ENCODE measurements at places on chromosomes 2 and 18.

- no peak for DNase-seq
Measured at GRCh38 chr2:168698969-168699368, 103.5 kb upstream of the NOSTRIN start.

- DNase-seq: no peak
Measured at GRCh38 chr2:144972676-144973075, 452.8 kb upstream of the ZEB2 start.

DNA sequence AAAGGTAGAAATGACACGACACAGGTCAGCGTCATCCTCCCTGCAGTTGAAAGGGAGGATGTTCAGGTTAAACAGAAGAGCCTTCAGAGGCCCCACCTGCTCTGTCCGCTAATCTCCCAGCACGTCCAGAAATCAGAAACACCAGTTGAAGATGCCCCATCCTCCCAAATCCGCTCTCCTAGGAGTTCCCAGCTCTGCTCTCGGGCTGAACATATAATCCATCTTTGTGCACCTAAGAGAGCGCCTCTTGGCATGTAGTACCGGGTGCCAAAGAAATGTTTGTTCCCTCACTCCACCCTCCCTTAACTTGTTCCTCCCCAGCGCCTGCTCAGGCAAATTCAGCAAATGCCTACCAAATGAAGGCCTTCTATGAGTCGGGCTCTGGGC is 145.2 kb upstream of the SMAD2 start:
- DNase-seq: no peak

- no peak for DNase-seq
Measured at GRCh38 chr2:136019306-136019705, 33.9 kb upstream of the DARS1 start.

- DNase-seq: no peak
Measured at GRCh38 chr2:65366595-65367125, 65.7 kb downstream of the SPRED2 start.

GRCh38 chr18:9991011-9992000 is 77.5 kb downstream of the VAPA start:
- no peak for DNase-seq

DNA sequence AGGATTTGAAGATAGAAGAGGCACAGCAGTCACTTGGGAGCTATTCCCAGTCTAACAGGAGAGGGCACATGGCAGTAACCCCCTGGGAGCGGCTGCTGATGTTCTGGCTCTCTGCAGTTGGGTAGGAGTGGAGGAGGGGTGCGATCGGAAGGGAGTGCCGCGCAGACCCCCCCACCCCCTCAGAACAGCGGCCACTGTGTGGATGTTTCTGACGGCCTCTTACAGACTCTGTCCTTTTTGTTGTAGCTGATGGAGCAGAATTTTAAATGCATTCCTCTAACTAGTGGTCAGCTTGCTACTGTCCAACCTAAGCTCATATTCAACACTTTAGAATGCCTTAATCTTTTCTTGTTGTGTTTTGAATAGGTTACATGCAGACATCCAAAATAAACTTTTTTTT is 127.9 kb downstream of the AGAP1 start:
- no peak for DNase-seq

GRCh38 chr2:134683561-134684112 is 35.2 kb downstream of the TMEM163 start:
- DNase-seq: no peak

DNA sequence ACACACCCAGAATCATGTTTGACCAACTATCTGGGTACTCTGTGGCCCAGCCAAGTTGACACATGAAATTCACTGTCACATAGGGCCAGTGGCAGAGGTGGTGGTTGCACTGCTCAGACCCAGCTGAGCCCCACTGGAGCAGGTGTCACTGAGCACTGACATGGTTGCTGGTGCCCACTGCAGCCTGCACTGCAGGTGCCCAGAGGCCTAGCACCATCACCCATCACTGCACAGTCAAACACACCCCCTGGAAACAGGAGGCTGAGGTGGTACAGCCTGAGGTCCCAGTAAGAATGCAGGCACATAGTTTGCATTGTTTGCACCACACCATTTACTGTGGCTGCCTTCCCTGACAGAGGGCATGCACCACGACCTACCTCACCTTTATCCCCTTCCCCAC is 278.7 kb upstream of the MGAT5 start:
- no peak for DNase-seq

All from central memory CD4-positive, alpha-beta T cell (primary cell).